ENCODE measurements at places on chromosomes 11 and 22.

- DNase-seq = no peak
Measured at GRCh38 chr11:67264260-67264659, 2.0 kb upstream of the GRK2 start.

- peak; percentile 24 for DNase-seq
Measured at GRCh38 chr11:57116654-57117053, 65.1 kb upstream of the LRRC55 start.

GRCh38 chr11:10601837-10602236 lies 33.4 kb upstream of the LYVE1 start:
- no peak for DNase-seq

DNA sequence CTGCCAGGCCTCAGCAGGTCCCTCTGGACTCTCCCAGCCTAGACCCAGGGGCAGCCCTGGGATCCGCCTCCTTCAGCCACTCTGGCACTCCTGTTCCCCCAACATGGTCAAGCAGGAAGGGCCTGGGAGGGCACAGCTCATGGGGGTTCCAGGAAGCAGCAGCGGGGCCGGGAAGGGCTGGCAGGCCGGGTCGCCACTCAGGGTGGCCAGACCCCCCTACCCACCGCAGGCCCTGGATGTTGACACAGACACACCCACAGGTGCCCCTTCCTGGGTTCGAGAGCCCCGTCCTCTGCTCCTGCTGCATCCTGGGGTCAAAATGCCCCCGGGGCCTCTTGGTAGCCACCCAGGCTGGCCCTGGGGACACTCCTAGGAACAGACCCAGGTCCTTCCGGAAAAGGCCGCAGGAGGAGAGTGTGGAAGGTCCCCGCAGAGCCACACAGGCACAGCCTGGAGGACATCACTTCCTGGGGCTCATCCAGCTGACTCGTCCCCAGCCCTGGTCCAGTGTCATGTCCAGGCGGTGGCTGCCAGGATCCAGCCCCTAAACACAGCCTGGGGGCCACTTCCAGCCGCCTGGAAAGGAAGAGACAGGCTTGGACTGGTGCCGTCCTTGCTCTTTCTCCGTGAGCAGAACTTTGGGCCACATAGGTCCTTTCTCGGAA lies 6.8 kb upstream of the PIM3 start:
- DNase-seq = no peak

DNA sequence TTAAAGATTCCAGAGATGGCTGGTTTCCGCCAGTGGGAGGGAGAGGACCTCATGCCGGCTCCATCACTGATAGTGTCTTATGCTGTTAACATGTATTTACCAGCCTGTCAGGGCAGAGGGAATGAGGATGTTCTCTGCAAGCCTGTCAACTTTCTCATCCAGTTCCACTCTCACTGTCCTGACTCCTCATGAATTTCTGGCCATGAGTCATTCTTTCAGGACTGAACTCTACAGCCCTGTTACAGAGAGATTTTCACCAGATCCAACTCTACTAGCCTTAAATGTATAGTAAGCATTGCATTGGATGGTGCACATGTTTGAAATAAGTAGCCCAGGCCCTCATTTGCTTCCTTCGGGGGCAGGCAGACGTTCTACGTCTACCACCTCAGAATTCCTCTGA lies 387.7 kb downstream of the TMEM135 start:
- no peak for DNase-seq

GRCh38 chr11:116283300-116283699 lies 489.5 kb downstream of the BUD13 start:
- DNase-seq = no peak

DNA sequence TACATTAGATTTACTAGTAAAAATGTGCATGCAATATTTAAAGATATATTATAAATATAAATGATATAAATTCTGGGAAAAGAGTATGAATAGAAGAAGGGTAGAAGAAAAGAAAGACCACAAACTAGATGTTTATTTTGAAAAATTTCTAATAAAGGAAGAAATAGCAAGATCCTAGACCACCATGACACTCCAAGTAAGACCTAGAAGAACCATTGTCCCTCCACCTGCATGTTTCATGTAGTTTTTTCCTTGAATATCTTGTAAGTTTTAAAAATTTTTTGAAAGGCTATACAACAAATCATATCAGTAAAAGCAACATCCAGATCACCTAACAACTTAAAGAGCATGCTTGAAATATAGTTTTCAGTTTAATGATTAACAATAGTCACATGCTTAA lies 46.8 kb downstream of the ARHGAP32 start:
- no peak for DNase-seq

- no peak for DNase-seq
Measured at GRCh38 chr11:534396-535209, 773 bp downstream of the HRAS start.

GRCh38 chr11:95072948-95073347 lies 6.2 kb downstream of the SRSF8 start:
- DNase-seq = no peak

DNA sequence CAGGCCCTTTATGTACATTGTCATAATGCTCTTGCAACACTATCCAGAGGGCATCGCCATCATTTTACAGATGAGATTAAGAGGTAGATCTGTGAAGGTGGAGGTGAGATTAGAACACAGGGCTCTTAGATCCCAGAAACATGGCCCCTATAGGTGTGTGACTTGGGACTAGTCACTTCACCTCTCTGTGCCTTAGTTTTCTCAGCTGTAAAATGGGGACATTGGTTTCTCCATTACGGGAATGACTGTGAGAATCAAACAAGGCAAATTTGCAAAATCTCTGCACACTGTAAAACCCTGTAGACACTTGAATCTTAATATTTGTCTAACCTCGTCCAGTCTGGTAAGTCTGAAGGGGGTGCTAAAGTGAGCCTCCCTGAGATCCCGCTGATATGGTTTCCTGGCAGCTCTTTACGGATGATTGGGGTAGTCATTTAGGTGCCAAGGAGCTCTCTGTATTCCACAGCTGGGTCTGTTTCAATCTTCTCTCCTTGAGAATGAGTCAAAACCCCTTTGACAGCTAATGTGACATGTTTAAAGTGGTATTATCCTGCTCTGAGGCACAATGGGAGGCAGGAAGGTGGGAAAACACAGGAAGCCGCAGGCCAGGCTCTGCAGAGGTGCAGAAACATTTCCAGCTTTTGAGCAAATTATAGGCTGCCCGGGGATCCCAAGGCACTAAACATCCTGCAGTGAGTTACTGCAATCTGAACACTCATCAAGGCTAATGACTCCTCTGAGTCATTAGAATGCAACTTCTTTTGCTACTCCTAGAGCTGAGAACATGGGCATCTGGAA lies 140.8 kb downstream of the CCDC81 start:
- DNase-seq = no peak

DNA sequence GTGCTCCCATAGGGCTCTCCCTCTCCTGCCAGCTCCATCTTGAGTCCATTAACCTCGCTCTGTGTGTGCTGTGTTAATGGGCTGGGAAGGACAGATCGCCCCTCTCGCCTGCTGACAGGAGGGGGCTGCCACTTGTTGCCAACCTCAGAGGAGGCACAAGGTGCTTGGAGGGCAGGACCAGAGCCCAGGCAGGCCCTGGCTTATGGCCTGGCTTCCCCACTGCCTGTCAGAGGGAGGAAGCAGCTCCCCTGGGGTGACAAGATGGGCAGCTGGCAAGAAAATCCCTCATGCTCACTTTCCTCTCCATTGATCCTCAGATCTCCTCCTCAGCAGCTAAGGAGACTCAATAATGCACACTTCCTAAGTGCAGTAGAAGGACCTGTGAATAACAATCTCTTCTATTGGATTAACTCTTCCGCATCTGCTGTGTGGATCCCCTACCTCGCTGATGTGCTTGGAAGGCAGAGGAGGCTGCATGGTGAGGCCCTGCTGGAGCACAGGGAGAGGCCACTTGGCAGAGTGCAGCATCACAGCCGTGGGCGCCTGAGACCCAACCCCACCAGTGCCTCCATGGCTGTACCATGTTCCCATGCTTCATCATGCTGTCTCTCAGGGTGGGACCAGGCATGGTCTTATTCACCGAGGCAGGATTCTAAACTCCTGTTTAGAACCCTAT lies 70.3 kb downstream of the TRIM29 start:
- no peak for DNase-seq

DNA sequence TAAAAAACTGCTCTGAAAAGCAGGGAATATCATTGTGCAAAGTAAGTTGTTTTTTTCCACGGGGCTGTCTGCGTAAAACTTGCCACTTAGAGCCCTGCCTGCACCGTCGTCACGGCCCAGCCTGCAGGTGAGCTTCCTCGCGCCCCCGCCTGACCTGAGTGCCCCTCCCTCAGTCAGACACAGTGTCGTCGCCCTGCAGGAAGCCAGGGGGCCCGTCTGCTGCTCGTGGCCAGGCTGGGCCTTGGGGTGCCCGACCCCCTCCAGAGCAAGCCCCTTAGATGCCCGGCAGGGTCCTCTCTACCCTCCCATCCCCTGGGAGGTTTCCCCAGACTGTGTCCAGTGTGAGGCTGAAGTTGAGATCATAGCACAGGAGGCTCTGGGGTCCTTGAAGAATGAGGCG lies 31.6 kb downstream of the SBF1 start:
- DNase-seq = no peak

GRCh38 chr11:46237248-46238077 lies 40.0 kb upstream of the CREB3L1 start:
- DNase-seq = peak; percentile 73

GRCh38 chr11:104682206-104682605 lies 216.1 kb downstream of the CASP12 start:
- DNase-seq = no peak

GRCh38 chr22:49630448-49630946 lies 197.2 kb downstream of the BRD1 start:
- no peak for DNase-seq

GRCh38 chr11:35232891-35233330 lies 93.9 kb downstream of the CD44 start:
- DNase-seq = no peak

DNA sequence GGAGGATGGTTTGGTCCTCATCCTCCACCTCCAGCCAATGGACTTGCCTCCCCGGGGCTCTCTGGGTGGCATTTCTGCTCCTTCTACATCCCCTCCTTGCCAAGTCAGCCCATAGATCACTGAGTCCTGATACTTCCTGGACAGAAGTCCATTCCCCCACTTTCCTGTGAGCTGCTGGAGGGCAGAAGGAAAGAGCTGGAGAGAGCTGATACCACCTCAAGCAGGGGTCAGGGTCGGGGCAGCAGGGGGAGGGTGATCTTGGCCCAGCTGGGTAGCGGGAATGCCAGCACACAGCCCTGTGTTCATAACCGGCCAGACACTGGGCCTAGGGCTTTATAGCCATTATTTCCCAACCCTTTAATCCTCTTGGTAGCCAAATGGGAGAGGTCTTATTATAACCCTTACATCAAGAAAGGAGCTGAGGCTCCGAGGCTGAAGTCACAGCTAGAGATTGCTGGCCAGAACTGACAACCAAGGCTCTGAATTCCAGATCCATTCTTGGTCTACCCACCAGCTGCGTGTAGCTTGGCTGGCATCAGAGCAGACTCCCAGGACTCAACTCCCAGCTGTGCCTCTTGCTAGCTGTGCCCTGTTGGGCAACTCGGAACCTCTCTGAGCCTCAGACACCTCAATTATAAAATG lies 39.9 kb downstream of the CD6 start:
- DNase-seq = no peak

- no peak for DNase-seq
Measured at GRCh38 chr11:83156996-83157593, at the start of gene PCF11. Gene PCF11 (plus strand): TSS chr11:83157131. CDS start chr11:83157440, 309 bp downstream.

GRCh38 chr11:14413307-14414069 lies 54.5 kb upstream of the RRAS2 start:
- DNase-seq = no peak

- no peak for DNase-seq
Measured at GRCh38 chr11:115042002-115042401, 363.7 kb downstream of the NXPE2 start.

DNA sequence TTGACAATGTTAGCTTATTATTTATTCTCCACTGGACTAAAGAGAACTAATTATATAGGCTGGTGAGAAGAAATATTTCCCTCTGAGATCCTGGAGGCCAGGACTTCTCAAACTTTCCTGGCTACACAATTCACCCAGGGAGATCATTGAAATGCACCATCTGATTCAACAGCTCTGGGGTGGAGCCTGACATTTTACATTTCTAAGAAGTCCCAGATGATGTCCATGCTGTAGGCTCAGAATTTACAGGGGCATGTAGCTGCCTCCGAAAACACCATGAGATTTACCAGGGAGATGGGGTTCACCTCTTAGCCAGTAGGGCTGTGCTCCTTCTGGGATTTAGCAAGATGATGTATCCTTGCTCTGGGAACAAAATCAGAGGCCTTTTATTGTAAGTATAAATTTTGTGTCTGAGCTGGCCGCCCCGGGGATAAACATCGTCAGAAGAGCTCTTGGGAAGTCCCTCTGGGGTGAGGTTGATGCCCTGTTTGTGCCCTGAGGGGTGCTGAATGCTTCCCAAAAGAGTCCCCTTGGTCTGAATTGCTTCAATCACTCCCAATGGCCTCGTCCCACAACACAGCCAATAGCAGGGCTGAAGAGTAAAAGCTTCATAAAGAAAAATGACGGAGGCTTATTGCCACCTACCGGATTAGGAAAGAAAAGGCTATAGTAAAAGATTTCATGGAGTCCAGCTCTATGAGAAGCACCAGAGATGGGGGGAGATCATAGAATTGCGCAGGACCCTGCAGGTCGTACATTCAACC lies 33.4 kb upstream of the API5 start:
- DNase-seq = no peak

DNA sequence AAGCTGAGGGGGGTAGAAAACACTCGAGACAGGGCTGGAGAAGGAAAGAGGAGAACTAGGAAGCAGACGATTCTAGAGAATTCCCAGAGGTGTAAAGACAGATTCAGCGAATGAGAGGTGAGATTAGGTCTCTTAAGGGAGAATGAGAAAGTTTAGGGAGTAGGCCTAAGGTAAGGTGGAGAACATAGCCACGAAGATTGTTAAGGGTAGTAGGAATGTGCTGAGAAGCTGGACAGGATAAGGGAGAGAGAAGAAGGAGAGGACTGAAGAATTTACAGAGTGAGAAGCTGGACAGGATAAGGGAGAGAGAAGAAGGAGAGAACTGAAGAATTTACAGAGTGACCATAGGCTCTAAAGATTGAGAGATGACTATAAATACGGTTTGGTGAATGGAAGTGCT lies 908 bp downstream of the PPME1 start:
- DNase-seq = no peak

- no peak for DNase-seq
Measured at GRCh38 chr11:101226617-101227016, 97.0 kb upstream of the PGR start.

- peak; percentile 69 for DNase-seq
Measured at GRCh38 chr11:66421492-66422205, 814 bp downstream of the NPAS4 start.

GRCh38 chr11:100581318-100581717 lies 105.8 kb upstream of the ARHGAP42 start:
- DNase-seq = no peak

GRCh38 chr11:9139628-9140357 lies 48.4 kb upstream of the SCUBE2 start:
- DNase-seq = no peak

GRCh38 chr22:49735411-49735900 lies 92.2 kb downstream of the BRD1 start:
- no peak for DNase-seq

DNA sequence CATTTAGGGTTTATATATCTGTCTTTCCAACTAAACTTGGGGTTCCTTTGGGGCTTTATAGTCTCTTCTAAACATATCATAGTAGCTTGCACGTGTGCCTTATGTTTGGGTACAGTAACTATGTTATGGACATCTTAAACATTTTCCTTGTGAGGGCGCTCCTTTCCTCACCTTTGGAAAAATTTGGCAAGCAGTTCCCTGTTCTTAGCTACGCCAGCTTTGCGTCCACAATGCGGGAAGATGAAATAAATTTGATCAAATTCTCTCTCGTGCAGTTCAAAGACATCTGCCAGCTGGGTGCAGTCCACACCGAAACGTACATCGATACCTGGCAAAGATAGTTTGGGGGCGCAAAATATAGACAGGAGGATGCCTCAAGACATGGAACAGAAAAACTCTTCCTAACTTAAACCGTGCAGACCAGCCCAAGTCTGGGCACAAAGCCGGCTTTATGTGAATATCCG lies 548 bp downstream of the FDXACB1 start:
- no peak for DNase-seq
